Keratinocyte (primary cell): ENCODE measurements at places on chromosomes 5 and 9. TPM values are rescaled to one million over a fixed set of nuclear protein-coding genes. Genes with fewer than 3 reads are reported as not detected.

Gene CDH6
- polyA plus RNA-seq, result not detected in 3 replicates

GRCh38 chr5:125926172-125926571, 497.0 kb upstream of the GRAMD2B start:
- no peak for DNase-seq

Gene RPS23
- 1,949 to 6,976 TPM (median 2,776 TPM) in 3 replicates for polyA plus RNA-seq

Gene CATSPER3
- 0.10 to 0.31 TPM (median 0.22 TPM) in 3 replicates for polyA plus RNA-seq

- DNase-seq, result no peak
These were observed 57.4 kb upstream of the SLC25A51 start for GRCh38 chr9:37961351-37961750.
